ENCODE measurements at places on chromosomes 13 and 19.
A peak's percentile ranks its signal among the peaks of the same experiment; 100 is the strongest.

DNA sequence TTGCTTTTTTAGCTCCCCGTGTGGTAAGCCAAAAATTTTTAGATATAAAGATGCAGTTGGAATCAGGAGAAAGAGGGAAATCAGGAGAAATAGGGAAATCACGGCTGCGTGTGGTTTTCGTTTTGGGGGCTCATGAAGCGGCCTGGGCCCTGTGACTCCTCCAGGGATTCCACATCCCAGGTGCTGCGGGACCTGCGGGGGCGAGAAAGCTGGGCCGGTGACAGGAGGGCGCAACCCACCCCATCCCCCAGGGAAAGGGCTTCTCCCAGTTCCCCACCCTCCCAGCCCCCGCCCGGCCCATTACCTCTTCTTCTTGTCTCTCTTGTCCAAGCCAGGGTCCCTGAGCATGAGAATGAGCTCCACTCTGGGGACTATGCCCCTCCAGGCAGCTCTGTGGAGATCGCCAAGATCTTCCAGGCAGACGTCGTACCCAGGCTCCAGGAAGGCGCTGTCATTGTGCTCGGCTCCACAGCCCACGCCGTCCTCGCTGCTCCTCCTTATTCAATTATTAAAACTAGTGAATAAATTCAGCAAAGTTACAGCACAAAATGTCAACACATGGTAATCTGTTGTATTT lies 111.0 kb downstream of the MRPL57 start:
- no peak for DNase-seq

DNA sequence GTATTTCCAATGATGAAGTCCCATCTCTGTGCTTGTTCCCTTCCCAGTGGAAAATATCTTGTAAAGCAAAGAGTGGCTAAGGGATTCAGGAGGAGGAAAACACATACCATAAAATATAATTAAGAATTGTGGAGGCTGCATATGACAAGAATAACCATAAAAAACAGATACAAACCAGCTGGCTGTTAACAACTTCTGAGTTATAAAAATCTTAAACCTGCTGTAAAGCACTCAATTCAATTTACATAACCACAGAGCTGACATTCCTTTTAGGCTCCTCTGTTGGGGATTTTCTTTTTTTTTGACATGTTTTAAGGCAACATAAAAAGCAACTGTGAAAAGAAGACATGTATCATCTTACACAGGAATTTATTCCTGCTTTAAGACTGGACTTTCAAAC lies 207.6 kb downstream of the DACH1 start:
- DNase-seq: no peak

DNA sequence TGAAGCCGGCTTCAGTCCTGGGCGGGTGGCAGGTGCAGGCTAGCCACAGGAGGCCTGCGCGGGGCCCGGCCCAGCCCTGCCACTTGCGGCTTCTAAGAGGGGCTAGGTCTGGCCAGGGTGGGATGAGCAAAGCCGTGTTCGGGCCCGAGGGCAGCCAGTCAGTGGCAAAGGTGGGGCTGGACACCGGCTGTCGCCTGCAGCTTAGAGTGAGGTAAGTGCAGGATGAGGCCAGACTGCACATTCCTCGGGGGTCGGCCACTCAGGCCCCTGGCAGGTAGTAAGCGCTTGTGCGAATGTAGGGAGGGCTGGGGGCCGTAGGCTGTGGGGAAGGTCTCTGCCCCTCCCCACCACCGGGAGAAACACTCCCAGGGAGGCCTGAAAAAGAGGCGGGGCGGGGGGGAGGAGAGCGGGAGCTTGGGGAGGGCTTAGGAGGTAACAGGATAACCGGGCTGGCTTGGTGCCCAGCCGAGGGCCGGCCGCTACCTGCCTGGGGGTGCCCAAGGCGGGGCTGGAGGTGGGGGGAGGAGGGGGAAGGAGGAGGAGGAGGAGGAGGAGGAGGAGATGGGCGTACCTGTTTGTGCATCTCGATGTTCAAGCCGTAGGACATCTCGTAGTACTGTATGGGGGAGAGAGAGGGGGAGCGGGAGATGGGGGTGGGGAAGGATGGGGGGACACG lies 6.4 kb downstream of the TLE5 start:
- DNase-seq: no peak

DNA sequence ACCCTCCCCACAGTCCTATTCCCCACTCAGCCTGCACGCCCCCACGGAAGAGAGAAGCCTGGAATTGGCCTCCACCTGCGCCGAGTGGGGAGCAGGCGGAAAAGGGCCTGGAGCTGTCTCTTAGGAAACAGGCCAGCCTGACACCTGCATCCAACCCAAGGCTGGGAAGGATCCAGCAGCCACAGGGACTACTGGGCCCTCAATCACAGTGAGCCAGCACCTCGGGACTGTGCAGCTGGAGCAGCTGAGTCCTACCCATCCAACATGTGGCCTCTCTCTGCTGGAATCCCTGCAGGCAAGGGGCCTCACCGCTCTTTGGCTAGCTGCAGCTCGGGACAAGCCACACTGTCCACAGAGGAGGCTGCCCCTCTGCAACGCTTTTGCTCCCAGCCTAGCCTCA lies 8.3 kb upstream of the EPHX3 start:
- DNase-seq: no peak

DNA sequence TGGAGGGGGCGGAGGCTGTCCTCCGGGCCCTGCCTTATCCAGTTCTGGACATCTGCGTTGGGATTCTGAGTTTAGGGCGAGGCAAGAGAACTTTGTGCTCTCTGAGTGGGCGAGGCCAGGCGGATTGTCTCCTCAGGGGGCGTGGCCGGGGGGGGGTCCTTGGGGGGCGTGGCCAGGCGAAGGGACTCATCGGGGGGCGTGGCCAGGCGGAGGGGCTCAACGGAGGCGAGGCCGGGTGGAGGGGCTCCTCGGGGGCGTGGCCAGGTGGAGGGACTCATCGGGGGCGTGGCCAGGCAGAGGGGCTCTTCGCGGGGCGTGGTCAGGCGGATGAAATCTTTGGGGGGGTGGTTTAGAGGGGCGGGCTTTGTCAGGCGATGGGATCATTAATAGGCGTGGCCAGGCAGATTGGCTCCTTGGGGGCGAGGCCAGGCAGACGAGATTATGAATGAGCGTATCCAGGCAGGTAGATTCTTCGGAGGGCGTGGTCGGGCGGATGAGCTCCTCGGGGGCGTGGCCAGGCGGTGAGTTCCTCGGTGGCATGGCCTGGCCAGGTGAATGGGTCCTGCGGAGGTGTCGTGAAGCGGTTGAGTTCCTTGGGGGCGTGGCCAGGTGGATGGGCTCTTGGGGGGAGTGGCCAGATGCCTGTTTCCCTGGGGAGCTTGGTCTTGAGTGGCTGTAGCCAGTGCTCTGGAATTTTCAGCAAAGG lies 10.3 kb upstream of the CACNG7 start:
- no peak for DNase-seq

DNA sequence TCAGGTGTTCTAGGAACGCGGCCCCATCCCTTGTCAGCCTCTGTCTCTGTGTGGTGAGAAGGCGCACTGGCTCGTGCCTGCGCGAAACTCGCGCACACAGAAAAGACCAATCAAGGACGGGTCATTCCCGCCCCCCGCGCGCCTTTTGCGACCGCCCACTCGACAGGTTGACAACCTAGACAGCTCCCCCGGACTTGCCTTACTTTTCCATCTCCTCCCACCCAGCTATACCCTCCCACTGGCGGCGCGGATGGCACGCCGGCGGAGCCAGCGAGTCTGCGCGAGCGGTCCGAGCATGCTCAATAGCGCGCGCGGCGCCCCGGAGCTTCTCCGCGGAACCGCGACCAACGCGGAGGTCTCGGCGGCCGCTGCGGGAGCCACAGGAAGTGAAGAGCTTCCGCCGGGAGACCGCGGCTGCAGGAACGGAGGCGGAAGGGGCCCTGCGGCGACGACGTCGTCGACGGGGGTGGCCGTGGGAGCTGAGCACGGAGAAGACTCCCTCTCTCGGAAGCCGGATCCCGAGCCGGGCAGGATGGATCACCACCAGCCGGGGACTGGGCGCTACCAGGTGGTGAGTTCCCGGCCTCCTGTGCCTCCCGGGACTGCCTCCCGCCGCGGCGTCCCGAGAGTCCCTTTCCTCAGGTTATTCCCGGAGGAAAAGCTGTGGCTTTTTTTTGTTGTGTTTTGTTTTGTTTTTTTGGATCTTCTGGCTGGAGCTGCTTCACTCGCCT lies at the start of gene NDFIP2:
NDFIP2 (plus strand) TSS at position 202 of the 731 bp plus-strand sequence; CDS start at position 251, 49 bp downstream.
- DNase-seq: peak; percentile 66

GRCh38 chr13:30338331-30338851 lies 31.0 kb upstream of the KATNAL1 start:
- no peak for DNase-seq

GRCh38 chr19:1901940-1902404 lies 3.2 kb upstream of the ADAT3 start:
- no peak for DNase-seq

DNA sequence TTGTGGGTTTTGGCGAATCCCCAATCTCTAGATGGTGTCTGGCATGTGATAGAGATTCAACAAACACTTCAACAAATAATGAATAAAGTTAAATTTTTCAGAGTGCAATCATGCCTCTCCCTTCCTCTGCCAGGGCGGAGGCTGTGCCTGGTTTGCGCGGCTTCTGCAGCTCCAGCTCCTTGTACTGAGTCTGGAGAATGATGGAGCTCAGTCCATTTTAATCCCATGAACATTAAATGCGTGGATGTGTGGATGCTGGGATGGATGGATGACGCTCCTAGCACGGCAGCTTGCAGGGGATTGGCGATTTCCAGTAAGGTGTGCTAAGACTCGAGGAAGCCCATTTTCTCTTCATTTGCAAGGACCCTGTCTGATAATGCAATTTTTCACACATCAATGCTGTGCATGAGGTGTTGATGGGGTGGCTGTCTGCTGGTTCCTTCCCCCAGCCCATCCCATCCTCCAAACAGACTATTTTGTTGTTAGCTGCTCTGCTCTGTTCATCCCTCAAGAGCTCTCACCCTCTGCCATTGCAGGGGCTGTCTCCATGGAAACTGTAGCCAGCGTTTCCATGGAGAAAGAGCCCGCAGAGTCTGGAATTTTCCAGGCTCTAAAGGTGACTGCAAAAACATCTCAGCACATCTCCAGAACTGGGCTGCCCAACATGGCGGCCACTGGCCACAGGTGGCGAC lies 92.6 kb upstream of the PEG3 start:
- no peak for DNase-seq

DNA sequence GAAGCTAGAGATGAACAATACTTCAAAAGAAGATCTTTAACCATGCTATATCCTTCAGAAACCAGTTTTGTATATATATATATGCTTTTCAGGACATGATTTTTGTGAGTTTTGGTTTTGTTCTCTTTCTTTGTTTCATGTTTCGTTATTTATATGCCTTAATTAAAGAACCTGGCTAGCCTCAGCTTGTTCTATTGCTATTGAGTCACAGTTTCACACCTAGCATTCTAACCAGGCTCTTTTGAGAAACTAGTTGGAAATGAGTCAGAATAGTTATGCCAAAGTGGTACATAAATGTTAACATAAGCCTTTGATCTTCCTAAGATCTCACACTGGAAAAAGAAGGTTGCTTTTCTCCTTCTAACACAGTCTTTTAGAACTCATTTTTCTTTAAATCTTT lies 1925.2 kb downstream of the OLFM4 start:
- DNase-seq: no peak

DNA sequence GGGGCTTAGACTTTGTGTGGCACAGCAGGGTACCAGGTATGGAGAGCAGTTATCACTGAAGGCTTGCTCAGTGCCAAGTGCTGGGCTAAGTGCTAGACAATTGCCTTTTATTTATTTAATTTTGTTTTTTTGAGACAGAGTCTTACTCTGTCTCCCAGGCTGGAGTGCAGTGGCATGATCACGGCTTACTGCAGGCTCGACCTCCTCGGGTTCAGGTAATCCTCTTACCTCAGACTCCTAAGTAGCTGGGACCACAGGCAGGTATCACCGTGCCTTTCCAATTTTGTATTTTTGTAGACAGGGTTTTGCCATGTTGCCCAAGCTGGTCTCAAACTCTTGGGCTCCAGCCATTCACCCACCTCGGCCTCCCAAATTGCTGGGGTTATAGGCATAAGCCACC lies 256.9 kb downstream of the ZNF536 start:
- no peak for DNase-seq

- DNase-seq: no peak
Observed at GRCh38 chr13:91135968-91136367, 211.5 kb upstream of the MIR17HG start.

DNA sequence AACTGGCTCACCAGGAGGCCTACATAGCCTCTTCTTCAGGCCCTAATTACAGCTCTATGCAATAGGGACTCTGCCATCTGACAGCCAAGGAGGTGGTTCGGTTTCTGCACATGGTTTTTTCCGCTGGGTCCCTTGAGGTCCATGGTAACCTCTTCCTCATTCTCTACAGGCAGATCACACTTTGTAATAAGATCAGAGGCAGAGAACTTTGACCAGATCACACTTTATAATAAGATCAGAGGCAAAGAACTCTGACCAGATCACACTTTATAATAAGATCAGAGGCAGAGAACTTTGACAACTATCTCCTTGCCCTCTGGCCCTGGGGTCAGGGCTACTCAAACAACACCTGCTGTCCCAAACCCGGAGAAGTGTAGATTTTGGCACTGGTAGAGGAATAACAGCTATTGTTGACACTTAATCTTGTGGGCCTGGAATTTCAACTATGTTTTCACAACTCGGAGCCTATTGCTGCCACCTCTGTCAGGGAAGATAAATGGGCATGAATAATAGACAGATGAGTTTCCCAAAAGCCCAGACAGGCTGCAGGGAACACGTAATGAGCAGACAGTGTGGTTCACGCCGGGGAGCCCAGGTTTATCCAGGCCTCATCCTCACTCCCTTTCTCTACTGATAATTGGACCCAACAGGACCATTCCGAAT lies 246.1 kb downstream of the UQCRFS1 start:
- no peak for DNase-seq

- DNase-seq: no peak
Observed at GRCh38 chr19:49911381-49912145, 14.9 kb upstream of the IL4I1 start.

DNA sequence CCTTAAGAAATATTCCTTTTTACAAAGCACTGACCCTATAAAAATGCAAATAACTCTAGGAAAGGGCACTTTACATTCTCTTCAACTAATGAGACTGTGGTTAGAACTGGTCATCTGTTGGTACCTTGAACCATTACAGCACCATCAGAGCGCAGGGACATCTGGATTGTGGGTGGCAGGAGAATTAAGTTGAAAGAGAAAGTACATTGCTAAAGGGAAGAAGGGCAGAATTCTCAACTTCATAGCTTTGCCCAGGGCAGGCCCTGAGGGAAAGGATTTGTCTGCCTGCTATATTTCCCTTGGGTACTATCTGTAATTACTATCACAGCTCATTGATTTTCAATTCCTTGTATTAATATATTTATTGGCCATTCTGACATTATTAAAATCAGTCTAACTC lies 196.8 kb downstream of the KLF12 start:
- DNase-seq: no peak
